ENCODE measurements at places on chromosomes 11 and 22.

DNA sequence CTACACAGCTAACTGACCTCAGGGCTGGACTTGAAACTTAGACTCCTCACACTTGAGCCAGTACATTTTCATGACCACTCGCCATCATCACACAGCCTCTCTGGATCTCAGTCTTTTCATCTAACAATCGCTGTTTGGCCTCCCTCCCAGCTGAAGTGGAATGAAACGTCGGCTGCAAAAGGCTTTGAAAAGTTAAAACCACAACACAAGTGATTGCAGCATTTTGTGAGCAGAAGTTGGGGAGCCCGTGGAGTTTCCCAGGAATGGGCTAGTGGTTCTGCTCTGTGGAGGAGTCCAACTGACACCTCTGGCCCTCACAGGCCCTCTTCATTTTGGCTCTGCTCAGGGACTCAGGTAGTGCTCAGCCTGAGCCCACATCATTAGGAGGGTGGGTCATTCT lies 35.9 kb upstream of the TRIM29 start:
- DNase-seq = no peak

DNA sequence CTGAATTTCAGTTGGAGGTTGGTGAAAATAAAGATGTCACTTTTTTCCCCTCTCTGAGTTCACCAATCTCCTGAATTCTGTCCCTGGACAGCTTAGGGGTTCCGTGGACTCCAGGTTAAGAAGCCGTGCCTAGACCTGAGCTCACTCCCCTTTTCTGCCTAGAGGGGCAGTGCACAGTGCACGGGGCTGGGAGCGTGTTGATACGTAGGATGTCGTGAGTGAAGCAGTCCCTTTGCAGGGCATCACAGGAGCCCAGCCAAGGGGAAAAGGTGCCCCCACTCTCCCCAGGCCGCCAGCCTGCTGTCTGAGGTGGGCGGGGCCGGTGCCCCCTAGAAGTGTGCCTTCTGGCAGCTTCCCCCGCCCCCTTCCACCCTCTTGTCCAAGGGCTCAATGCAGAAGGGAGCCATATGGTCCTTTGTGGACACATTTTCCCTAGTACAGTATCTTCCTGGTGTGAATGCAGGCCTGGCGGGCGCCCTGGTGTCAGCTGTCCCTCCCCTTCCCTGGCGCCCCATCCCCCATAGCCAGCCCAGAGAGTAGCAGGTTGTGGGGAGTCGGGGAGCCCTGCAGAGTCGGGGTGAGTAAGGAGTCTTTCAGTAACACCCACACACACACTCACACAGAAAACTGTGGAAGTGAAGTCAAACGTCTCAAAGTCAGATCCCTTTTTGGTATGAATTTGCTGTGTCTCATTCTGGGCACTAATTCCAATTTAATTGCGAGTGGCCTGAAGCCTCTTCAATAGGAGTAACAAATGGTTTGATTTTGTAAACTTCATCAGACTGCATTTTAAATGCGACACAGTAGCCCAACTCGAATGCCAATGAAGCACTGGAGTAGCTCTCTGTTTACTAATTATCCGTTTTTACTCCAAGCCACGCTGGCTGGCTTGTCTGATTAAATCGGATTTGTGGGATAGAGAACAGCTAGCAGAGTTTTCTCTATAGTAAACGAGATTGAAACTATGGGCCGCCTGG lies 67.5 kb upstream of the NNMT start:
- no peak for DNase-seq

DNA sequence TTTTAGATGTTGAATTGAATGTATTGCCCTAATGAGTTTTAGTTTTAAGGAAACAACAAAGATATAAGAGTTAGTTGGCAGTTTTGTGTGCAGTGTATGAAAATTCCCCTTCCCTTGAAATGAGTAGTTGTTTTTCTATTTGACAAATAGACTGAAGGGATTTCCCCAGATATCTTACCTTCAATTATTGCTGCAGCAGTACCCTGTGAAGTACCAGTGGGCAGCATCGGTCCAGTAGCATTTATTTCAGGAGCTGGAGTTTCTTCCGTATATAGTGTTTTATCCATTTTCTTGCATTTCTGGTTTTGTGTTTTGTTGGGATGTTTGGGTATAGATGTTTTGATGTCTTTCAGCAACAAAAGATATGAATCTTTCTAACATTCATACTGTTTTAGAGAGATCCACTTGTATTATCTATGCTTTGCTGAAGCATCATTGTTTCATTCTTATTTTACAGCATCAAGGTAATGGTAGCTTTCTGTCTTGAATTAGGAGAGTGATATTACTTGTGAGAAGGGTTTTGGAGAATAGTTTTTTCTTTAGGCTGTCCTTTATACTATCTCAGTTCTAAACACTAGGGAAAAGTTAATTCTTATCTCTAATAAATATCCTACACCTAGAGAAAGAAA lies 7.4 kb downstream of the KMT2A start:
- peak; percentile 78 for DNase-seq

DNA sequence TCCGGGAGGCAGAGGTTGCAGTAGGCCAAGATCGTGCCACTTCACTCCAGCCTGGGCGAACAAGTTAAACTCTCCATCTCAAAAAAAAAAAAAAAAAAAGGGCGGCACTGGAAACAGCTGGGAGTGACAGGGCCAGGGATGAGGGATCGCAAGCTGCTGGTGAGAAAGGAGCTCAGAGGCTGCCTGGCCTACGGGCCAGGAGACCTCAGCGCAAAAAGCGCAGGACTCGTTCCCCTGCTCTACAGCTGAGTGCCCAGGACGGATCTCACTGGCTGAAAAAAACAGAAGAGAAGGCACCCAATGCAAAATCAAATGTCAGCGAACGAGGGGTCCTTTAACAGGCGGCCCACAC lies 650 bp upstream of the NUP50 start:
- no peak for DNase-seq

GRCh38 chr11:28631148-28631547 lies 523.0 kb downstream of the METTL15 start:
- no peak for DNase-seq

GRCh38 chr11:126740846-126741245 lies 259.7 kb downstream of the KIRREL3 start:
- DNase-seq = no peak

GRCh38 chr11:57567515-57568329 lies at the start of gene UBE2L6:
Gene UBE2L6 (minus strand): TSS chr11:57567672. CDS start chr11:57567611, 61 bp downstream.
- DNase-seq = peak; percentile 58

- no peak for DNase-seq
Observed at GRCh38 chr11:123254357-123254756, 59.3 kb upstream of the CLMP start.

GRCh38 chr11:63866211-63866610 lies 27.3 kb downstream of the MARK2 start:
- DNase-seq = peak; percentile 90
